ENCODE measurements at places on chromosomes 6 and 20. TPM values are rescaled to one million over a fixed set of nuclear protein-coding genes. Genes with fewer than 3 reads are reported as not detected.

Gene PRR18
- total RNA-seq = not detected

Gene POU3F2
- not detected for total RNA-seq

Gene ZNF831
- total RNA-seq = not detected

GRCh38 chr20:23129891-23130621 is 43.9 kb upstream of the CD93 start:
- H3K36me3 ChIP-seq = no peaks in the 10 kb centered on the region
- no peaks in the 10 kb centered on the region for H3K27me3 ChIP-seq
- no peak overlapping the region for H3K27ac ChIP-seq
- no peak for DNase-seq
- H3K4me3 ChIP-seq = no peak overlapping the region
- peaks cover 7% of the 10 kb centered on the region for H3K4me1 ChIP-seq

DNA sequence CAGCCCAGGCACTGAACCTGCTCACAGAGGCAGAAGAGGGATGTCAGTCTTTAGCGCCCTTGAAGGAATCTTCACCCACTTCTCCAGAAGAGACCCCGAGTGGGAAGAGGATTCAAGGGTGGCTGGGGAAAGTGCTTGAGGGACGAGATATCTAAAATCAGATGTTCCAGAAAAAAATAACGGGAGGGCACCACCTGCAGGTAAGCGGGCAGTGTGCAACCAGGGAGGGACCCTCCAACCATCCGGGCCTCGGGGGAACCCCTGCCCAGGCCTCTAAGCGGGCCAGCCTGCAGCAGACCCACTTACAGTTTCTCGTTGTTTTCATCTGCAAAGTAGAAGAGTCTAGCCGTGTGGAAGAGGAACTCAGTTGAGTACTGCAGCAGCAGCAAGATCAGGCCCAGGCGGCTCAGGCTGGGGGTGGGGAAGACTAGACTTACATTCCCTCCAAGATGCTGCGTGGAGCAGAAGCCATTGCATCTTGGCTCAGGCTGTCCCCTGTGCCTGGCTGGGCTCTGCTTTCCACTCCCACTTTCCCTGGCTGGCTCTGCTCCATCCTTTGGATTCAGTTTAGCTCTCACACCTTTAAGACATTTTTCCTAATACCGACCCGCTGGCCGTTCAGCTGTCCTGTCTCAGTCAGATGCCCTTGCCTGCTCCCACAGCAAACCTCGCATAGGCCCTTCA is 71.0 kb downstream of the TRAM2 start:
- no peaks in the 10 kb centered on the region for H3K27me3 ChIP-seq
- no peak overlapping the region for H3K4me3 ChIP-seq
- no peak for DNase-seq
- peak overlapping the region; percentile 98 for H3K27ac ChIP-seq
- peaks cover 69% of the 10 kb centered on the region for H3K36me3 ChIP-seq

DNA sequence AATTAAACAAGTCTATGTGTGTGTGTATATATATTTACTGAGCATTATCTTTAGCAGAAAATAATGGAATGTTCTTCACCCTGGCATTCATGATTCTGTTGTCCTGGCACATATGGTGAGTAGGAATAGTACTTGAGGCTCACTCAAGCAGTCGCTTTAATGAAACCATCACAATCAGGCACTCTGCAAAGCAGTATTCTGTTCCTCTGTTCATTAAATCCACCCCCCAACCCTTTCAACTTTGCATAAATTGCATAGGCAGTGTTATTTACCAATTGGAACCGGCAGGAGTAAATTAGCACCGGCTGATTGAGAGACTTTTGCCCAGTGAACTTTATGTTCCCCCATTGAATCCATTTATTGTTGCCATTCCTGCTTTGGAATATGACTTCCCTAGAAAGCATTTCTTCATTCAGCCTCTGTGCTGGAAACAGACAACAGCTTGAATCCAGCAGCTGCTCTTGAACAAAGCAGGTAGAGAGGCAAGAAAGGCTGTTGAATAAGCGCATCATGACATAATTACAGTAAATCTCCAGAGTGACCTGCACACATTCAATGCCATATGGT is 268.0 kb upstream of the RNF217 start:
- H3K27me3 ChIP-seq = no peaks in the 10 kb centered on the region
- no peak overlapping the region for H3K27ac ChIP-seq
- no peaks in the 10 kb centered on the region for H3K4me1 ChIP-seq
- no peaks in the 10 kb centered on the region for H3K36me3 ChIP-seq
- DNase-seq = no peak

- no peaks in the 10 kb centered on the region for H3K36me3 ChIP-seq
- H3K27me3 ChIP-seq = no peaks in the 10 kb centered on the region
- H3K4me1 ChIP-seq = peaks cover 42% of the 10 kb centered on the region
- no peak overlapping the region for H3K4me3 ChIP-seq
- no peak for DNase-seq
- H3K27ac ChIP-seq = no peak overlapping the region
These were observed 51.4 kb downstream of the TGM2 start for GRCh38 chr20:38113401-38114325.

Gene VSX1
- not detected for total RNA-seq

DNA sequence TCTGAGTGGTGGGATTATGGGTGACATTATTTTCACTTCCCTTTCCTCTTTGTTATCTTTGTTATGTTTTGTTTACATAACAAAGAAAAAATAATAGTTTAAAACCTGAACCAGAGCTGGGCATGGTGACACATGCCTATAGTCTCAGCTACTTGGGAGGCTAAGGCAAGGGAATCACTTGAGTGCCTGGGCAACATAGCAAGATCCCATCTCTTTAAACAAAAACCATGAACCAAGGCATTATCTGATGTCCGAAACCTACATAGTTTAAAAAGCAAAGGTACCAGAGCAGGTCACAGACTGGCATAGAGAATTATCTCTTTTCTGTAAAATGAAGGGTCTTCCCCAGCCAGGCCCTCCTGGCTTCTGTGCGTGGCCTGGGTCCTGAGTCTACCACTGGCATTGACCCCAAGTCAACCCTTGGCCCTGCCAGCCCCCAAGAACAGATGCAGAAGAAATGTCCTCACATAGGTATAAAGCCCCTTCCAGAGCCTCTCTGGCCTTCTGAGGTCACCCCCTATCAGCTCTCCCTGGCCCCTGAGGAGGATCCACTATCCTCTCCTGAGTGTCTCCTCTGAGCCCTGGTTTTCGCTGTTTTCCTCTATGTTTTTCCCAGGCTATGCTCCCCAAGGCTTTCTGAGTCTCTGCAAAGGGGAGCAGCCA is 81.3 kb downstream of the TRERF1 start:
- H3K36me3 ChIP-seq = no peaks in the 10 kb centered on the region
- no peak for DNase-seq
- no peak overlapping the region for H3K4me3 ChIP-seq
- no peaks in the 10 kb centered on the region for H3K27me3 ChIP-seq
- no peak overlapping the region for H3K27ac ChIP-seq

GRCh38 chr20:32050851-32051556 is 1.0 kb upstream of the HCK start:
- no peak overlapping the region for H3K27ac ChIP-seq
- no peak overlapping the region for H3K4me3 ChIP-seq
- H3K36me3 ChIP-seq = no peaks in the 10 kb centered on the region
- H3K27me3 ChIP-seq = peaks cover 78% of the 10 kb centered on the region
- no peaks in the 10 kb centered on the region for H3K4me1 ChIP-seq
- DNase-seq = no peak

DNA sequence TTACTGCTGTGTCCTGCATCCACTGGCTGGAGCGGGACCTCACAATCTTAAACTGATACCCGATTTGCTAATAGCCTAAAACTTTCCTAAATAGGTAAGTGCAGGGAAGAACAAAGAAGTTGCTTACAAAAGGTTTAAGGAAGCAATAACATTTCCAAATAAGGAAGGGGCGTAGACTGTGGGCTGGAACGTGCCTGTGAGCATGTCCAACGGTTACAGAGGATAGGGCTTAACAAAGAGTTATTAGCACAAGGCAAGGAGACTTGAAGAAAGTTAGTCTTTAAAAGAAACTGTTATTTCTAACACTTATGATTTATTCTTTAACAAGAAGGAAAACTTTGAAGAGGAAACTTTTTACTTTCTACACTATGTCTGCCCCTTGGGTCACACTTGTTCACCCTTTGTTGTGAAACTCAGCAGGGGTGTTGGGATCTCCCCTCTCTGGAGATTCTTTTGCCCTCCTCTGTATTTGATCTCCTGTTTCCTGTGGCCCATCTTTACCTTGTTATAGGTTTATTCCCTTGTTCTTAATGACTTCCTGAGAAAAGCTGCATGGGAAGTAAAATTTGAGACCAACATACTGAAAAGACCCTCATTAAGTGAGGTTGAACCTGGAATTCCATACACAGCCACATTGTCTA is 28.7 kb downstream of the KAT14 start:
- peaks cover 7% of the 10 kb centered on the region for H3K36me3 ChIP-seq
- no peak overlapping the region for H3K27ac ChIP-seq
- no peak overlapping the region for H3K4me3 ChIP-seq
- no peaks in the 10 kb centered on the region for H3K4me1 ChIP-seq
- DNase-seq = no peak

GRCh38 chr6:30515944-30516753 is 26.8 kb downstream of the HLA-E start:
- peak overlapping the region; percentile 82 for H3K4me3 ChIP-seq
- peak overlapping the region; percentile 94 for H3K27ac ChIP-seq
- no peaks in the 10 kb centered on the region for H3K36me3 ChIP-seq
- 0 out of 2 replicates have a peak, but pooled peaks cover under 1% of the 10 kb centered on the region for H3K4me1 ChIP-seq

DNA sequence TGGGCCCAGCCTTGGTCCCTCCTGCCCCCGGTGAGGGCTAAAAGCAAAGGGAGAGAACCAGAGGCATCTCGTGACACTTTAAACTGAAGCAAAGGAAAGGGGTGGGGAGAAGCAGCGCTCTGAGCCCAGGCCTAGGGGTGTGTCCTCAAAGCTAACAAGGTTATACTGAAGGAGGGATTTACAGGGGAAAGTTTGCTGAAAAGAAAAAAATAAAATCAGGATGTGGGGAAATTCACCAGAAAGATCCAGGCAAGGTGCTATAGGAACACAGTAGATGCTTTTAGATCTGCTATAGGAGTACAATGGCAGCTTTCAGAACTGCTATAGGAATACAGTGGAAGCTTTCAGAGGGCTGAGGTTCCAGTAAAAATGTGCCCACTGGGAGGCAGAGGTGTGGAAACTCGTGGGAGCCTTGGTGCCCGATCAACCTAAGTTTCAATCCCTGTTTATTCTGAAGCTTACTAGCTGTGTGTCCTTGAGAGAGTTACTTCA is at the start of gene COL9A1:
COL9A1 (minus strand) TSS at position 51 of the 492 bp plus-strand sequence. CDS start 160 bp downstream, outside the sequence.
- peaks cover 48% of the 10 kb centered on the region for H3K27me3 ChIP-seq
- no peak for DNase-seq
- no peak within 1 kb of the TSS for H3K27ac ChIP-seq
- H3K36me3 ChIP-seq = no peaks in the 10 kb centered on the region
- H3K4me3 ChIP-seq = no peak within 1 kb of the TSS

DNA sequence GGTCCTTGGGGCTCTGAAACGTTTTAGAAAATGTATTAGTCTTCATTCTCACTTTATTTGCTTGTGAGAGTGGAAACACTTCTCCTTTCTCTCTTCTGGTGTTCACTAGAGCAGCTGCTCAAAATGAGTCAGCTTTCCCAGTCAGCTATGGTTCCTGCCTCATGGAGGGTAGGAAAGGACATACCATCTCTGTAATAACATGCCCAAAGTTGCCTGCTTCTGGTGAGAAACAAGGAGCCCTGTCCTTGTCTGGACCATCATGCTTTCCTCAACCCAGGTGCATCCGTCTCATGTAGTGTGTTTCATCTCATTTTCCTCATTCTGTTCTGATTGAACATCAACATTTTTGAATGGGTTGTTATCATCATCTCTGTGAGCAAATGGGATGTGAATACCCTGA is 17.1 kb upstream of the TINAG start:
- H3K4me1 ChIP-seq = peaks cover 36% of the 10 kb centered on the region
- H3K27me3 ChIP-seq = no peaks in the 10 kb centered on the region
- H3K27ac ChIP-seq = peak overlapping the region; percentile 57
- no peaks in the 10 kb centered on the region for H3K36me3 ChIP-seq

GRCh38 chr20:32711346-32711745 is 31.9 kb downstream of the COMMD7 start:
- no peak for DNase-seq
- no peak overlapping the region for H3K27ac ChIP-seq
- no peaks in the 10 kb centered on the region for H3K36me3 ChIP-seq
- peaks cover 12% of the 10 kb centered on the region for H3K4me1 ChIP-seq

- H3K4me3 ChIP-seq = no peak overlapping the region
- H3K27ac ChIP-seq = no peak overlapping the region
- H3K27me3 ChIP-seq = no peaks in the 10 kb centered on the region
- H3K4me1 ChIP-seq = peaks cover 20% of the 10 kb centered on the region
These were observed 133.9 kb downstream of the MMUT start for GRCh38 chr6:49329186-49329585.

DNA sequence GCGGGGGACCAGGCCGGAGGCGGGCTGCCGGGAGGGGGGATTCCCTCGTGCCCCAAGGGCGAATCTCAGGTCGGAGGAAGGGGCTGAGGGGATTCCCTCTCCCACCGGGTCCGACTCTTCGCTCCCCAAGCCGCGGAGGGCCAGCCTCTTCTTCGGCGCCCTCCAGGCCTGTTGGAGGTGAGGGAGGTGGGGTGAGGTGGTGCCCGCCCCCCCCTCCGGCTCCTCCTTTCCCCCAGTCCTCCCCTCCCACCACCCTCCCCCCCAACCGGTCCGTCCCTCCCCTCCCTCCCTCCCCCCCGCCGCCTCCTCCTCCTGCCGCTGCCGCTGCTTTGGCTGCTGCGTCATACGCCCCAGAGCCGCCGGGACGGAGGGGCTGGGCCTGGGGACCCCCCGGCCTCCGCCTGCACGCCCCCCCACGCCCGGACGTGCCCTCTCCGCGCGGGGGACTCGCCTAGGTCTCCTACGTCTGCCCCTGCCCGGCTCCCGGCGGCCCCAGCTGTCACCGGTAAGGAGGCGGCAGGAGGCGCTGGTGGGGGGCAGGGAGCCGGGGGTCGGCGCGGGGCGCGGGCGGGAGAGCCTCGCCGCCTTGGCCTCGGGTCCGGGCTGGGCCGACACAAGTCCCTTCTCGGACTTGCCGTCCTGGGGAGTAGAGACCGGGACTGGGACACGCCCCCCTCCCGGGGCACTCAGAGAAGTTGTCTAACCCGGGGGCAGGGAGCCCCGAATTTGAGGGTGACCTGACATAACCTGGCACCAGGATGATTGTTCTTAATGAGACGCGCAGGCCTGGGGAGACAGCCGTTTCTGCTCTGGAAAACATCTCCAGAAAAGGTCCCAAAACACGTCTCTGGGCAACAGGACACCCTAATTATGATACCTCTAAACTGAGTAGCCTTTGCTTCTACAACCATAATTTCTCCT is at the start of gene PHF1:
PHF1 (plus strand) TSS at position 304 of the 921 bp plus-strand sequence. CDS start 1,250 bp downstream, outside the sequence.
- DNase-seq = peak; percentile 90
- no peaks in the 10 kb centered on the region for H3K27me3 ChIP-seq
- peaks cover 16% of the 10 kb centered on the region for H3K4me1 ChIP-seq

Gene TTK
- total RNA-seq = 16.7 TPM

Gene CASS4
- 11.4 TPM for total RNA-seq

Measured in GM23248 (cell line).